ENCODE measurements at places on chromosomes 6 and 20. TPM values are rescaled to one million over a fixed set of nuclear protein-coding genes. Genes with fewer than 3 reads are reported as not detected.

The ULBP1 gene
- total RNA-seq = 0.97 TPM

The HFE gene
- total RNA-seq = 13.8 TPM

The WFDC12 gene
- not detected for total RNA-seq

The TFAP2C gene
- 17.1 TPM for total RNA-seq

The TMEM244 gene
- total RNA-seq = not detected

The ZSCAN31 gene
- 2.0 TPM for total RNA-seq

The EYS gene
- total RNA-seq = not detected

The EFCAB8 gene
- not detected for total RNA-seq

The BMP2 gene
- total RNA-seq = 0.57 TPM

The BTN1A1 gene
- total RNA-seq = not detected

The TINAG gene
- total RNA-seq = 0.08 TPM

The BPIFB1 gene
- 0.14 TPM for total RNA-seq

The METTL24 gene
- not detected for total RNA-seq

The HLA-DQB1 gene
- total RNA-seq = not detected
